SK-MEL-5 (cell line): ENCODE measurements at places on chromosomes 13 and 19. TPM values are rescaled to one million over a fixed set of nuclear protein-coding genes. Genes with fewer than 3 reads are reported as not detected.

- peak; percentile 47 for DNase-seq
Measured at GRCh38 chr13:23506071-23506806, 64.0 kb upstream of the TNFRSF19 start.

DNA sequence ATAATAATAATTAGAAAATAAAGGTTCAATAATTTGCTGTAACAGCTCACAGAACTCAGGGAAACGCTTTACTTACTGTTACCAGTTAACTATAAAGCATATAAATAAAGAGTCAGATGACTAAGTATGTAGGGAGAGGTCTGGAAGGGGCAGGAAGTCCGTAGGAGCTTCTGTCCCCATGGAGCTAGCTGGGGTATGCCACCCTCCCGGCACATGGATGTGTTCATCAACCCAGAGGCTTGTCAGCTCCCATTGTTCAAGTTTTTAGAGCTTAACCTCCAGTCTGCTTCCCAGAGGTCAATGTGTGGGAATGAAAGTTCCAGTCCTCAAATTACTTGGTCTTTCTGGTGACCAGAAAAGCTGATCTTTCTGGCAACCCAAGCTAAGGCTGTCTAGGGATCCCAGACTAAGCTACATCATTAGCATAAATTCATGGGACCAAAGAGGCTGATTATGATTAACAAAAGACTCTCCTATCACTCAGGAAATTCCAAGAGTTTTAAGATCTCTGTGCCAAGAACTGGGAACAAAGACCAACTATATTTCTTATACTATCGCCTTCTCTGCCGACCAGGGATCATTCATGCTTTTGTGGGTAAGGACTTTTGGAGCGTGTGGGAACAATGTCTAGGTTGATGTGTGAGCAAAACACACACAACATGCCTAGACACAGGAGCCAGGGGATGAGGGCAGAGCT is 31.7 kb upstream of the ZNF507 start:
- DNase-seq, result peak; percentile 78

ZNF709 gene
- 1.6 and 2.2 TPM in 2 replicates for total RNA-seq

GRCh38 chr13:73702419-73703071 is 431.7 kb downstream of the KLF12 start:
- no peak for DNase-seq

- DNase-seq, result no peak
Measured at GRCh38 chr13:111006506-111007031, 91.7 kb upstream of the ANKRD10 start.

- DNase-seq, result no peak
Measured at GRCh38 chr19:18520848-18521691, 800 bp downstream of the ELL start.

DNA sequence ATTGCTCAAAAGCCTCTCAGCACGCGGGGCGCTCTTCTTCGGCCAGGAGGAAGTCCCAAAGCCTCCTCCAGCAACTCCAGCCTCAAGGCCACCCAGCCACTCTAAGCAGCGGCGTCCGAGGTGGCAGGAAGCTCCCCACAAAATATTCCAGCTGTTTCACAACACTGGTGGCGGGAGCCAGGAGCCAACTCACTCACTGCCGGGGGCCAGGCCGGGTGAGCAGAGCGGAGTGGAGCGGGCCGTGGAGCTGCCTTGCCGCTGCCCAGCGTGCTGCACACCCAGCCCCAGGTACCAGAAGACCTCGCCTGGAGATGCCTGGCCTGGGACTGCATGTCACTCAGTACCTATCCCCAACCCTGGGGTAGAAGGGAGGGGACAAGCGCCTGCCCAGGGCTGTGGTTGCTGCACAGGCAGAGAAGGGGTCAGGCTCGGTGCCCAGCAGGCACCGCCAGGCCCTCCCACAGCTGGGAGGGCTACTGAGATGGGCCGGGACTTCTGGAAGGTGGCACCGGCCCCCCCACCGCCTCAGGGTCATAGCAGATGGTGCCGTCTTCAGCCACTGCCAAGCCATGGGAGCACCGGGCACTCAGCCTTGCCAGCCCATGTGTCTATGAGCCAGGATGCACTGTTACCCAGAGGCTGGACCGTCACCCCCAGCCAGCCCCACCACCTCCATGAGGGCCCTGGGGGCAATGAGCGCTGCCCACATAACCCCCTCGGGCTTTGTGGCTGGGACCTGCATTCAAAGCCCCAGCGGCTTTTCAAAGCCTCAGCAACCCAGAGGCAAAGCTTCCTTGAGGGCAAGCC is 59.2 kb downstream of the MLLT1 start:
- DNase-seq, result no peak

DNA sequence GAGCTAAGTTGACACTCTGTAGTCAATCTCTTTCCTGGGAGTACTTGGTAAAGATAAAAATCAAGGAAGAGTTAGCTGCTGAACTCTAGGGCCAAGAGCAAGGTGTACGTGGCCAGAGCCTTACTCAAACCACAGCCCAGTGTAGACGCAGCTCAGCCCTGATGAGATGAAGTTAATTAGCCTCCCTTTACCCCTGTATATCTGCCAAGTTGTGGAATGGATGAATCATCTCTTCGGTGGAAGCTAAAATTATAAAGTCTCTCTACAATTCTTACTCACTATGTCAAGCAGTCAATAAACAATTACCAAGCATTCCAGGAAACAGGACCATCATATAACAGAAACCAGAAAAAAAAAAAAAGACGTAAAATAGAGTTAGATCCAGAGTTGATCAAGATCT is 146.9 kb upstream of the UFM1 start:
- DNase-seq, result no peak

- DNase-seq, result no peak
Measured at GRCh38 chr19:48466561-48467325, 2.4 kb upstream of the CYTH2 start.

DNA sequence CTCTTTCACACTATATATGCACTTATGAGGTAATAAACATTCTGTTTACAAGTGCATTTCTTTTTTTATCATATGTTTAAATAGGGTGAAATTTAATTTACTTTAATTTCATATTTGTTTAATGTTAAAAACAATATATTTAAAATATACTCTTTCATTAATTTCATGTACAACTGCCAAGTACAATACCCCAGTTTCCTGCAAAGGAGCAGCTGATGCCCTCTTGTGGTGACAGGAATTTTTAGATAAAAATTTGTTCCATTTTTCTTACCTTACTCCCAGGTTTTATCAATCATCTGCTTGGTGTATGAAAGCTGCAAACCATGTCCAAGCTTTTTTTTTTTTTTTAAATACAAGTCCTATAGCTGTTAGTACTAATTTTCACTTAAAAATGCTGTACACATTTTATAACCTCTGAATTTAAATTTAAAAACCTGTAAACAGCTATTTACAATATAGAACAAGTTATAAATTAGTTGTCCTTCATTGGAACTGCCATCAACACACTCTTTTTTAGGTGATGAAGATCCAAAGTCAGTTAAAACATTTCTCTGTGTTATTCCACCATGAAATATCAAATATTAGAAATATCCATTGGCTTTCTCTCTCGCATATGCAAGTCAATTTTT is 4.9 kb downstream of the PCDH20 start:
- peak; percentile 40 for DNase-seq

GRCh38 chr19:32322541-32322940 is 22.9 kb upstream of the ZNF507 start:
- DNase-seq, result no peak

GRCh38 chr19:51514866-51515481 is 13.4 kb upstream of the SIGLEC12 start:
- peak; percentile 60 for DNase-seq

- peak; percentile 75 for DNase-seq
Measured at GRCh38 chr13:42970824-42971690, 21.0 kb downstream of the EPSTI1 start.

DNA sequence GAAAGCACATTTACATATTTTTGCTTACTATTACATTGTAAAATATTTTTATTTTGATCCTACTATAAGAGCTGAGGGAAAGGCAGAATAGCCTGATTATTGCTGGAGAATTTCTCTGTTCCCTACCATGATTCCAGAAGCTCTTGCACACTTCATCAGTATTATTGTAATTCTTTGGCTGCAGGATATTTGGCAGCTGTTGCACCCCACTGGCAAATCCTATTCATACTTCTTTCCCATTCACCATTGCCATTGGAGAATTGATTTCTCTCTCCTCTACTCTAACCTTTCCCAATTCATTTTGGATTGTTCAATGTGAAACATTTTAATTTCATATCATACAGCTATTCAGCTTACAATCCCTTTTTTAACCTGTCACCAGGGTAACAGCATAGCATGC is 238.0 kb downstream of the GGACT start:
- no peak for DNase-seq

GRK1 gene
- not detected in 2 replicates for total RNA-seq

ZFR2 gene
- 0.18 and 0.72 TPM in 2 replicates for total RNA-seq

DNA sequence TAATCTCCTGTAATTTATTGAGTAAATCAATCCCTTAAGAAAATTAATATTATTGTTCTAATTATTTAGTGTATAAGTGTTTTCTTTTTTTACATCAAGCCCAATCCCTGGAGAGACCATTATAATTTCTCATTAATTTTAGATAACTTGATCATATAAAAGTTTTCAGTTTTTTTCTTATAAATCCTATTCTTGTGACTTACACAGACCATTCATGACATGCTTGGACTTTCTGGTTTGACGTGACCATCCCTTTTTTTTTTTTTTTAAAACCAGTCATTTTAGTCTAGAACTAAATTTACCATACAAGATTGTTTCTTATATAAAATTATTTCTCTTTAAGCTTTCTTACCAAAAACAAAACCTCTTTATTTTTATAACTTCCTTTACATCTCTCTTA is 5.4 kb upstream of the MTRF1 start:
- peak; percentile 29 for DNase-seq

TNFRSF19 gene
- 128 and 130 TPM in 2 replicates for total RNA-seq

HMG20B gene
- 550 and 588 TPM in 2 replicates for total RNA-seq

- DNase-seq, result no peak
Measured at GRCh38 chr13:98371516-98372023, 194.5 kb upstream of the RNF113B start.

DNA sequence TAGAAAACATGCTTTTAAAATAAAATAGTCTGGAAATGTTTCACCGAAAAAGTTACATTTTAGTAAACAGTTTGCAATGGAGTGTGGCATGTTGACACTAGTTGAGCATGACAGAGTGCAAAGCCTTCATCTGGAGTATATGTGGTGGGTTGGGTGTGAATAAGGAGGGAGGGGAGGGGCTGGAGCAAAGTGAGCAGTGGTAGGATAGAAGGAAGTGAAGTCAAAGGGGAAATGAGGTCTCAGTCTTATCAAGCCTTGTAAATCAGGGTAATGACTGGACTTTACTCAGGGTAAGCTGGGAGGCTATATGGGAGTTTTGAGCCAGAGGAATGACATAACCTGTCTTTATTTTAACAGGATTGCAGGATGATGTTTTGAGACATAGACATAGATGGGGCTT is 222.8 kb downstream of the PCDH20 start:
- no peak for DNase-seq

- DNase-seq, result no peak
Measured at GRCh38 chr13:46373623-46374022, 13.4 kb downstream of the RUBCNL start.

- DNase-seq, result peak; percentile 9
Measured at GRCh38 chr13:68125087-68125480, 894.9 kb upstream of the PCDH9 start.

ZNF221 gene
- total RNA-seq, result 1.6 and 3.0 TPM in 2 replicates

DNA sequence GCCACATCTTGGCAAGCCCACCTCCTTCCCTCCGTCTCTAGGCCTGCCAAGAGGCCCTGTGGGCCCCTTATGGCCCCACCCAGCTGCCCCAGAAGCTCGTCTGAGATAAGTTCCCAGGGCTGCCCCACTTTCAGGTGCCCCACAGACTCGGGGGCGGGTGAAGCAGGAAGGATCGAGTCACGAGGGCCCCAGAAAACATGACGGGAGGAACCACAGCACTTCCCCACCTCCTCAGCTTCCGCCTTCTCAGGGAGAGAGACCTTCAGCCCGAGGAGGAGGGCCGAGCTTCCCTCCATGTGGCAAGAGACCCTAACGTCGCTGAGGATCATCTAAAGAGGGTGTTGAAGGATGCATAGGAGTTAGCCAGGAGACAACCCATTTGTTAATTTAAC is 4.5 kb upstream of the IL12RB1 start:
- DNase-seq, result no peak

GRCh38 chr19:57075125-57075524 is 44.7 kb upstream of the USP29 start:
- no peak for DNase-seq

DNA sequence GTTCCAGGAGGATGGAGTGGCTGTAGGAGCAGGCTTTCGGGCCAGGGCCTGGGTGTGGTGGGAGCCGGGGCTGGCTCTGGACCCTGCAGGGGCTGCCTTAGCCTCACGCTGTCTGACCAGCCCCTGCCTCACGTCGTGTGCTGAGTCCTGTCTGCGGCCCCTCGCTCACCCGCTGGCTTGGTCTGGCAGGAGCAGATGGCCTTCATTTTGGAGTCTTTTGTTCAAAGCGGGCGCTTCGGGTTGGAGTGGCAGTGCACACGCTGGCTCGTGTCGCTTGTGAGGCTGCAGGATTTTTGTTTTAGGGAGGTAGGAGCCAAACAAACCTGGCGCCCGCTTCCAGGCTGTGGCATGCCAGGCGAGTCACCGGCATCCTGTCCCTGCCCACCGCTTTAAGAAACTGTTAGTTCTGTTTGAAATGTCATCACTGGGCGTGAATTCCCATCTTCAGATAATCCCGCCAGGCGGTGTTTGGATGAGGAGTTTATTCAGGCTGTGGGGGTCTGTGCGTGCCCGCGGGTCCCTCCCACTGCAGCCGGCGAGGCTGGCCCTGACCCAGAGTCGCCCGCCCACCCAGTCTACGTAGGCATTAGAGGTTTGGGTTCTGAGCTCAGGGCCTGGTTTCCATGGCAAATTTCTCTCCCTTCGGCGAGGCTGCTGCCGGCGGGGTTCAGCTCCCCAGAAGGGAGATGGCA is 89.8 kb downstream of the KDM4B start:
- no peak for DNase-seq

DNA sequence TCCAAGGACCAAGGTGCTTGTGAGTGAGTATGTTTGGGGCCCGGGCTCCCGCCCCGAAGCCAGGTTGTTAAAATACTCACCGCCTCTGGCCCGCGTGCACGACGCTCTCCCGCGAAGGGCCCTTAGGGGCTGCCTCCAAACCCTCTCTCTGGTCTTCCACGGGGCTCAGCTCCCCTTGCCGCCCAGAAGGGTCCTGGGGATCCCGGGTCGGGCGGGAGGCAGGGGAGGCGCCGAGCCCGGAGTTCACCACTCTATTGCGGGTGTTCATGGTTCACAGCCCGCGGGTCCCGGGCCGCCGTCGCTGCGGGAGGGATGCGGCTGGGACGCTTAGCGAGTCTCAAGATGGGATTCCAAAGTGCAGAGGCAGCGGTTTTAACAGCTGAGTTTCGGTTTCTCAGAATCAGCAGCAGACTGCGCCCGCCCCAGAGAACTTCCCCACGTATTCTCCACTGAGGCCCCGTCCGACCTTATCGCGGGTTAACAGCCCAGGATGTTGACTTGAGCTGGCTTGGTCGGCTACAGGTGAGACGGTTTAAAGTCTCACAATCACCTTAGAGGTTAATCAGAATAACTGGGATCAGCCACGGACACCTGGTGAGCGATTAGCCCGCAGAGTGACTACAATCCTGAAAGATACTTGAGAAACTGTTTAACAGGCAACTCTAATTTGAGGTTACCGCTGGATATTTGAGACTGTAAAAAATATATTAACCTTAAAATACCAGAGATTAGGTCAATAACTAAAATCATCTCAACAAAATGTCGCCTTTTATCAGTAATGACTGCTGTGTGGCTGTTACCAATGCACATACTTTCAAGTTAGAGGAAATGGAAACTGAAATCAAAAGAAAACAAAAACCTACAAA is at the start of gene EPSTI1:
TSS of gene EPSTI1 (minus strand) at position 344 of the 866 bp plus-strand sequence. CDS start at position 268, 76 bp downstream.
- no peak for DNase-seq

FXYD5 gene
- total RNA-seq, result 71.3 and 79.3 TPM in 2 replicates
